K562 (cell line): ENCODE measurements at places on chromosomes 5 and 9.

GRCh38 chr5:139859013-139859412 lies 63.4 kb downstream of the PSD2 start:
- no peak for DNase-seq

DNA sequence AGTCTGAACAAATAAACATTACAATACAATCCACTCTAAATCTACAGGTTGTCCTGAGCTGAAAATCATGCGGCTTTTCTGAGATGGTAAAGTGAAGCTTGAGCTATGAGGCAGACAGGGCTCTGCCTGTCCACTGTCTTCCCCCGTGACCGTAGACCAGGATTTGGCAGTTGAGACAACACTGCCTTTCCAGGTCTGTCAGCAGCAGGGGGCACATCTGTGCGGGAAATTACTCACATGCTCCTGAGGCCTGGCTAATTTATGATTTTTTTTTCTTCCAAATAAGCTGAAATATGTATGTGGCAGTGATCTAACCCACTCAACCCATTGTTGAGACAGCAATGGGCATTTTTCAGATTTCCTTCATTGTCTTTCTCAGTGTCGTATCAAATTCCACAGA lies 307.9 kb downstream of the FBXL7 start:
- no peak for DNase-seq

DNA sequence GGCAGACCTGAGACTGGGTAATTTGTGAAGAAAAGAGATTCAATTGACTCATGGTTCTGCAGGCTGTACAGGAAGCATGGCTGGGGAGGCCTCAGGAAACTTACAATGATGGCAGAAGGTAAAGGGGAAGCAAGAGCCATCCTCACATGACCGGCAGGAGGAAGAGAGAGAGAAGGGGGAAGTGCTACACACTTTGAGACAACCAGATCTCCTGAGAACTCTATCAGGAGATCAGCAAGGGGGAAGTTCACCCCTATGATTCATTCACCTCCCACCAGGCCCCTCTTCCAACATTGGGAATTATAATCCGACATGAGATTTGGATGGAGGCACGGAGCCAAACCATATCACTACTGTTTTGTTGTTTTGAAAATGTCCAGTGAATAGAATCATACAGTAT lies 110.2 kb downstream of the DAPK1 start:
- no peak for DNase-seq

DNA sequence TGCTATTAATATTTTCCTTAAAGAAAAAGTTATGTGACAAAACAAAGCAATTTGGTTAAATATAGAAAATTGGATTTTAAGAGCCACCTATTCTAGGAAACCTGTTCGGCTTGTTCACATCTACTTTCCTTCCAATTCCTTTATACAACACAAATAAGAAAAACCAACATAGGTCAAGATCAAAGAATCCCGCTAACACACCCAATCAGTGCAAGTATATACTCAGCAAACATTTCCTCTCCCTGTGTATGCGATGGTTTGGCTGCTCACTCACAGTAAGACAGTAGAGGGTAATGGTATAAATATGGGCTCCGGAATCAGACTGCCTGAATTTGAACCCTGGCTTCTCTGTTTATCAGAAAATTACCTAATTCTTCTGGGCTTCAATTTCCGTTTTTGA lies 757.5 kb upstream of the ZNF608 start:
- DNase-seq = no peak

- DNase-seq = no peak
Measured at GRCh38 chr9:133189826-133190225, 19.2 kb downstream of the OBP2B start.

DNA sequence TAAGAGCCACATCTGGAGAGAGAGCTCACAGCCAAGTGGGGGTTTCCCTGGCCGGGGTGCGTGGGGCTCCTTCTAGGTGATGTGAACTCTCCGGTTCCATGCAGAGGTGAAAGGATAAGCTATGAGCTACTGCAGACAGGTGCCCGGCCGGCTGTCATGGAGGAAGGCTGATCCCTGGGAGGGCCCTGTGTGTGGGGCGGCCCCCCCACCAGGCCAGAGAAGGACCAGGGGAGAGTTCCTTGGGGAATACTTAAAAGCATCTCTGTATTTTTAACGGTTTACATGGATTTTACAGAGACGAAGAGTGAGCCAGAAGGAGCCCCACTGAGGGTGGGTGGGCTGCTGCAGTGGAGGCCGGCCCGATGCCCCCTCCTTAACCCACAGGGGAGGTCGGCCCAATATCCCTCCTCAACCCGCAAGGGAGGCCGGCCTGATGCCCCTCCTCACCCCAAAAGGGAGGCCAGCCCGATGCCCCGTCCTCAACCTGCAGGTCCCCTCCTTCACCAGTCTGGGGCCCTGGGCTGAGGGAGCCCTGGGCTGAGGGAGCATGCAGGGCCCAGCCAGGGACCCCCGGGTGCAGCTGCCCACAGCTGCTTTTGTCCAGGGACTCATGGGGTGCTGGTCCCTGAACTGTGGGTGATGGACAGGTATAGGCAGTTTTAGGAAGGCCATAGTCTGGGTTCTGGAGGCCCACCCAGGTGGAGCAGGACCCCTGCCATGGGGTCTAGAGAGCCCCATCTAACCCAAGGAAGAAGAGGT lies 31.9 kb downstream of the MRPL36 start:
- DNase-seq = no peak

GRCh38 chr5:58958701-58959100 lies 375.8 kb downstream of the RAB3C start:
- no peak for DNase-seq

GRCh38 chr5:140311011-140311467 lies 8.1 kb upstream of the PFDN1 start:
- peak; percentile 52 for DNase-seq

DNA sequence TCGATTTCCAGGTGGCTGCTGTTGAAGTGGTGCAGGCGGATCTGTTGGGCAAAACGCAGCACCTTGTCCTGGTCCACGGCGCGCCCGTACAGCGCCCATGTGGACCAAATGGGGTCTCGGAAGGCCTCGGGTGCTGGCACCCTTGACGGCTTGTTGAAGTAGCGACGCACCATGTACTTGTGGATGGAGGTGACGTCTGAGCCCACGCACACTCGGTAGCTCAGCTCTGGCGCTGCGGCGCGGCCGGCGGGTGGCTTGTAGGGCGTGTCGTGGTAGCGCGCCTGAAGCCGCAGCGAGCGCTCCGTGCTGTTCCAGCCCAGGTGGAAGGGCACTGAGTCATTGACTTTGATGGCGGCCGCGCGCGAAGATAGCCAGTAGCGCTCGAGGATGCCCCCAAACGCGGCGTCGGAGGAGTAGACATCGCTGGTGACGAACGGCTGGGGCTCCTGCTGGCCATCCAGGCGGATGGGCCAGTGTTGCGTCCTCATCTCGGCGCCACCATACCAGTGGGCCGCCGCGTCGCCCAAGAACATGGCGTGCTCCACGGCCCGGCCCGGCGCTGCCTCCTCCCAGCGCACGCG lies 4.7 kb downstream of the MYORG start:
- no peak for DNase-seq

GRCh38 chr9:13431222-13431536 lies 151.7 kb upstream of the MPDZ start:
- DNase-seq = no peak

DNA sequence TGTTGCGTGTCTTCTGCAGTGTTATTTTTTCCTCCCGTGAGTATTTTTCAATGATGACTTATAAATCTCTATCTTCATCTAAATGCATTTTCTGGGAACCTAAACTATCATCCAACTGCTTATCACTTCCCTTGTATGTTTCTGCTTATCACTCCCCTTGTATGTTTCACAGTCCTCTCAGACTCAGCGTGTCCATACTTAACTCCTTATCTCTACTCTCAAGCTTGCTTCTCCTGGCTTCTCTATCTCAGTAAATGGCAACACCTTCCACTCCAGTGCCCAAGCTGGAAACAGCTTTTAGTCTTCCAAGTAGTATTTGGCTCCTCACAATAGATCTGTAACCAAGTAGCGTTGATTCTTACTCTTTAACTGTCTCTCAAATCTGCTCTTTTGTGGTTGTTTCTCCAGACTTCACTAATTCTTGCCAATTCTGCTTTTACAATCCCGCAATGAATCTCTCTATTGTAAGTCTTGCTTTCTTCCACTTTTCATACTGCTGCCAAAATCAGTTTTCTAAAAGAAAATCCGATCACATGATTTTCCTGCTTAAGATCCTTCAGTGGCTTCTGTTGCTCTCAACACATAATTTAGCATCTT lies 33.8 kb upstream of the TXNDC8 start:
- peak; percentile 79 for DNase-seq

- DNase-seq = no peak
Measured at GRCh38 chr5:163695830-163696578, 190.6 kb downstream of the MAT2B start.

DNA sequence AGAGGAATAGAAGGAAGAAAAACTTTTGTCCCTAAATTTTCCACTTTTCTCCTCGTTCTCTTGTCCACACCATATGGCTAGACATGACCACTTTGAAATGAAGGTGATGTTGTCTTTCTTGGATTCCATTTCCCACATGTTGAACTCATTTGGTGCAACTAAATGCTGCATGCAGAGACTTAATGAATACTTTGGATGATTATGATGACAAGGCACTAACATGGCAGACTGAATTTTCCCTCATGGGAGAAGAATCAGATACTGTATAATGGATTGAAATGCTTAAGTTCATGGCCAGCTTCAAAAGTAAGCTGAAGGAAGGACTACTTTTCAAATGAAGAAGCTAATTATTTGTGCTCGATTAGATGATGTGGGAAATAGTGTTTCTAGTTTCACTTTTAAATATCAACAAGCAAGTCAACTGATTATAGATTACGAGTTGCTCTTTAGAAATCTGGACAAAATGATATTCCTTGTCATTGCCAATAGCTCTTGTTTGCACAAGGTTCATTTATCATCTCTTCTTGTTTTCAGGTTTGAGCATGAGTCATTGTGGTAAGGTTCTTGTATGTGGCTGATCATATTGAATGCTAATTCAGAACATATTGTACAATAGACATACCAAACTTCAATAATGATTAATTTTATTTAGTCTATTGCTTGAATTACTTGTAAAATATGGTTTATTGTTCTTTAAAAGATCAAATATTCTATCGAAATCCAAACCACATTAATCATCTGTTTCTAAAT lies 501.3 kb upstream of the FTMT start:
- no peak for DNase-seq

DNA sequence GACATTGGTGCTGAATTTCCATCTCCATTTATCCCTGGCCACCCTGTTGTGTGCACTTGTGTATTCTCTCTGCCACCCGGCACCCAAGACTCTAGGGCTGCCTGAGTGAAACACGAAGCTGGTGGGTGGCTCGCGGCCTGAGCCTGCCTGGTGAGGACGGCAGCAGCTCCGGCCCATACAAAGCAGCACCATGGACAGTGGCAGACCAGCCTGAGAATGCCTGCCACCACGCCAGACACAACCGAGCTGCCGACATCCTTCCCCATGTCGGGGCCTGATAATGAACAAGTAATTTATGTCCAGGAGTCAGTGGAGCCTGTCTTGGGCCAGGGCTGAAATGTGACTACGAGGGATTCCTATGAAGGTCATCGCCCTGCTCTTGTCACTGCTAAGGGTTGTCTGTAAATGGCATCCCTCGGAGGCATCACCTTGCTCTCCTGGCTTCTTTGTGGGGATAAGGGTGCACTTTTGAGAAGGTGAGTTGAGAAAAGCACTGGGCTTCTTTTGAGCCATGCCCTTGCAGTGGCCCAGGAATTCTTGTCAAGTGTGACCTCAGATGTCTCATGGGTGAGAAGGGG lies 175.7 kb downstream of the MELK start:
- peak; percentile 39 for DNase-seq

DNA sequence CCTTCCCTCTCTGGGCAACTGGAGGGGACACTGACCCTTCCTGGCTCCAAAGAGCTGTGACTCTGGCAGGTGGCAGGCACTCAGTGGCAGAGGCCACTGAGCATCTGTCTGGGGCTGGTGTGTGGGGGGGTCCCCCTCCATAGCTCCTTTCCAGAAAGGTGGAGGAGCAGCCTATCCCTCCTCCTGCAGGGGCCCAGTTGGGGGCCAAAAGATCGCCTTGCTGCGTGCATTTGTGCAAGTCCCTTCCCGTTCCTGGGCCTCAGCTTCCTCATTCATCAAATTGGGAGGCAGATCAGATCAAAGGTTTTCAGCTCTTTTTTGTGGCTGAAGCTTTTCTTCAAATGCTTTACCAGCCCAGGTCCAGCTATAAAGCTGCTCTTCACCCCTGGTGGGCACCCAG lies 77.7 kb downstream of the NTNG2 start:
- no peak for DNase-seq

DNA sequence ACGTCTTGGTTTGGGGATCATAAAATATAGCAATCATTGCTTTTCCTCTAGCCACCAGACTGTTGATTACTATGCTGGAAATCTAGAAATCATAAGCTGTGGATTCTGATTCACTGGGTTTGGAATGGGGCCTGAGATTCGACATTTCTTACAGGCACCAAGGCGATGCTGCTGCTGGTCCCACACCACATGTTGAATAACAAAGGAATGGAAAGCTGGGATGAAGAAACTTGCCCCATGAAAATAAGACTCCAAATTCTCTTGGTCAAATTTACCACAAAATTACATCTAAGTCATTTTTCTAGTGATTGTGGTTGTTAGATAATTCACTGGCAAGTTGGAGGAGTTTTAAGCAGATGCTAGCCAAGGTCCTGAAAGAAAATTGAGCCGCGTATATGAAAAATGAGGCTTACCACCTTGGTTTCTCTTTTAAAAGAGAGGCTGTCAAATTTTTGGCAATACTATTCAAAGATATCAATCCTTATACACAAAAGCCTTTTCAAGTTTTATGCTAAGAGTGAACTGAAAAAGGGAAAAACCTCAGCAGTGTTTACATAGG lies 23.0 kb upstream of the MEIKIN start:
- no peak for DNase-seq

- DNase-seq = no peak
Measured at GRCh38 chr9:70573308-70573707, 158.9 kb upstream of the KLF9 start.

DNA sequence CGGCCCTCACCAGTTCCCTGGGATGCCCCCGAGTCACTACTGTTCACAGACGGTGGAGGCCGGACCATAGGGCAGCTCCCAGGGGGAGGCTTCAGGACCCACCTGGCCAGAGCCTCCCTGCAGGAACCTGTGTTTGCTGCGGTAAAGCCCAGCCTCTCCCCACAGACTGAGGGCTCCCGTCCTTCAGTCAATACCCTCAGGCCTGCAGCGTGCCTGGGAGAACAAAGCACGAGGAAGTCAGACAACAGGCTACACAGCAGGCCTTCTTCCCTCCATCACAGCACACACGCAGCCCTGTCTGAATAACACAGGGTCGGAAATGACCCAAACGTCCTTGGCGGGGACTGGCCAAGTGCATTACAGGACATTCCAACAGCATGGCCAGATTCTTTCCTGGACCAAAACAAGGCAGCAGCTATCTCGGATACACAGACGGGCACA lies 34.4 kb downstream of the COL23A1 start:
- DNase-seq = no peak

- DNase-seq = no peak
Measured at GRCh38 chr5:176491901-176492300, 43.7 kb downstream of the FAF2 start.

- DNase-seq = no peak
Measured at GRCh38 chr9:16267281-16268066, 603.0 kb downstream of the BNC2 start.

DNA sequence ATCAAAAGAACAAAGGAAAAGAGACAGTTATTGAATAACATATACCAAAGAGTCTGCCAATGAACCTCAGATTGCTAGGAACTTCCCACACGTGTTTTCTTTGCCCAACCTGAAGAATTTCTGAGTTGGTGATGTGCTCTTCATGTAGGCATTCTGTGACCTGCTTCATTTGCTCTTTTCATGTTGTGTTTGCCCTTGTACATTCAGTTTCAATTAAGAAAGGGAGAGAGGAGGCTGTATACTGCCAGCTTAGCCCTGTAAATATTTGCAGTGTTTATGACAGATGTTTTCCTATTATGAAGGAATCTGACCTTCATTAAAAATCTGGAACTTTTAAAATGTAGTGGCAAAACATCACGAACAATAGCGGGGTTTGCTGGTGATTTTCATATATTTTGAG lies 168.5 kb downstream of the GAS1 start:
- no peak for DNase-seq
